ENCODE measurements at places on chromosomes 6 and 20.

DNA sequence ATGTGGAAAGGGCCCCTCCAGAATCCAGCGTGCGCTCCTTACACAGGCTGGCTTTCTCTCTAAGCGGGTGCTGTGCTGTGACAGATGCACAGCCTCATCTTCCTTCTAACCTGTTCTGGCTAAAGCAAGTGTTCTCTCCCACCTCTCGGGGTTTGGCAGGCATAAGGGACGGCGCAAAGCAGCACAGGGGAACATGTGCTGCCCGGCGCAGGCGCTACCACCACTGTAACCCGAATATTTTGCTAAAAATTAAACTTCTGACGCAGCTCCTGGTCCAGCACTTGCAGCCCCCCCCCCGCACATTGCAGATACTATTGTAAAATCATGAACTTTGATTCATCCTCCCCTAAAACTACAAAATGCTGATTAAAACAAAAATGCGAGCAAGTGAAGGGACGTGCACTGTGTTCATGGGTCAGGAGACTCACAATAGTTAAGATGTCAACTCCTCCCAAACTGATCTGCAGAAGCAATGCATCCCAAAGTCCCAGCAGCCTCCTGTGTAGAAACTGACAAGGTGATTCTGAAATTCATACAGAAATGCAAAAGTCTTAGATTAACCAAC, 43.0 kb downstream of the TAF4 start:
- DNase-seq: no peak

DNA sequence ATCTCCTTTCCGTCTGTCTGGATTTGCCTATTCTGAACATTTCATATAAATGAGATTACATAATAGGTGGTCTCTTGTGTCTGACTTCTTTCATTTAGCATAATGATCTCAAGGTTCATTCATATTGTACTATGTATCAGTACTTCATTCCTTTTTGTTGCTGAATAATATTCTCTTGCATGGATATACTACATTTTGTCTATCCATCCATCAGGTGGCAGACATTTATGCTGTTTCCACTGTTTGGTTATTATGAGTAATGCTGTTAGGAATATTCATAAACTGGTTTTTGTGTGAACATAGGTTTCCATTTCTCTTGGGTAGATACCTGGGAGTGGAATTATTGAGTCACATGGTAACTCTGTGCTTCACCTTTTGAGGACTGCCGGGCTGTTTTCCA, 148.2 kb upstream of the PMEPA1 start:
- DNase-seq: no peak

- no peak for DNase-seq
Observed at GRCh38 chr20:4513720-4514119, 208.0 kb upstream of the PRND start.

DNA sequence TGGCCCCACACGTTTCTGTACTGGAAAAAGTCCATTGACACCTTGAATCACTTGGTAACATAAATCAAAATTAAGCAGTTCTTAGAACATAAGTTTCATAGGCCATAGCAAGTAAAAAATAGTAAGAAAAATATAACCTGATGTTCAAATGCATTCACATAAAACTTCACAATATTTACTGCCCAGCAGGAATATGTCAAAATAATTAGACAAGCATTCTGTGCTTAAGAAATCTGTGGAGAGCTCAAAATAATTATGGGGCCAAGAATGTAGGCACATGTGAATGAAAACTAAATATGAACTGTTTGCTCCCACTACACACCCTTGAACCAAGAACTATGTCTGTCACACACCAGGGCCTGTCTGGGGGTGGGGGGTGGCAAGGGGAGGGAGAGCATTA, 70.8 kb downstream of the IPCEF1 start:
- no peak for DNase-seq

DNA sequence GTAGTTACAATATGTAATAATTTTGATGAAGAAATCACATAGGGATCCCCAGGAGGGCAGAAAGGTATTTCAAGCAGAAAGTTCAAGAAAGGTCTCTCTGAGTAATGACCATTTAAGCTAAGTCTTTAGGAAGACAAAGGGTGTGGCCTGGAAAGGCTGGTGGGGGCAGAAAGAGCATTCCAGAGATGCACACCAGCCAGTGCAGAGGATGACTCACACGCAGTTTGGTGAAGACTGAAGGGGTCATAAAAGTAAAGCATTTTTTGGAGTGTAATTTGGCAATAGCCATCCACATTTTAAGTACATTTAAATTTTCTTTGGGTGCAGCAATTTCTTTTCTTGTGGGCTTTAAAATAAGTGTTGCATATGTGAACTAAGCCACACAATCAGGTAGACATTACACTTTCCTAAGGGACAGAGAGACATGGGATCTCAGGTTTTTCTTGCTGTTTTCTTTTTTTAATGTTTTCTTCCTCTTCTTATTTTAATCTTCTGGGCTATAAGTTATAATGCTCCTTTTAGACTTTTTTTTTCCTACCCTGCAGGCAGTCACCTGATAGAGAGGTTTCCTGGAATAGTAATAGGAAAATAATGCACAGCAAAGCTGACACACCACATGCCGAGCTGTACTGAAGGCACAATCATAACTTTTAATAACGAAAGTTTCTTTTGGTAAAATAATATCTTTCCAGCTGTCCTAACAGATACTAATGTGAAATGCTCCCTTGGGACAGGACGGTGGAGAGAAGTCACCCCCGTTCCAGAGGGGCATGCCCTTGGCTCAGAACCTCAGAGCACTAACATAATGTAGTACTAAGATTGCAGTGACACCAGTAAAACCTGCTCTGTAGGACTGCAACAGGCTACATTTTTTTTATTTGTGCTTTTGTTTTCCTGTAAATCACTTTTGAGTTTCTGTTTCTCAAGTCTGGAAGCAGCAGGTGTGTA, 49.6 kb upstream of the PTPRK start:
- DNase-seq: no peak

- DNase-seq: no peak
Observed at GRCh38 chr6:119137194-119138072, 59.0 kb upstream of the FAM184A start.

DNA sequence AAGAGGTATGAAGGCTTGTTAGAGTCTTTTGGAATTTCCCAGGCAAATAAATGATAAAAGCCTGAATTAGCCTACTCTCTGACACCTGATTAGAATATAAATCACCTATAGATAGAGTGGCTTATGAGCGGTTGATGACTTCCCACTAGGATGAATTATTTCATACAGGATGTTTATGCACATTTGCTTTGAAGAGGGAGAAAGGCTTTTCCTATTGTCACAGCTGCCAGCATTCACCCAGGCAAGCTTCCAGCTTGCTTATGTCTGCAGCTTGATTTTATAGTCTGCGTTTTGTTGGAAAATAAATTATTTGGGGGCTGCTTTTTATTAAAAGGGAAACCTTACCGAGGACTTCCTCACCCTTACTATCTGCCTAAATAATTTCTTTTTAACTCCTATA, 51.3 kb upstream of the EIF2S2 start:
- no peak for DNase-seq

GRCh38 chr6:107066697-107067659, 39.0 kb downstream of the MTRES1 start:
- no peak for DNase-seq
